ENCODE measurements at places on chromosomes 12 and 14.

DNA sequence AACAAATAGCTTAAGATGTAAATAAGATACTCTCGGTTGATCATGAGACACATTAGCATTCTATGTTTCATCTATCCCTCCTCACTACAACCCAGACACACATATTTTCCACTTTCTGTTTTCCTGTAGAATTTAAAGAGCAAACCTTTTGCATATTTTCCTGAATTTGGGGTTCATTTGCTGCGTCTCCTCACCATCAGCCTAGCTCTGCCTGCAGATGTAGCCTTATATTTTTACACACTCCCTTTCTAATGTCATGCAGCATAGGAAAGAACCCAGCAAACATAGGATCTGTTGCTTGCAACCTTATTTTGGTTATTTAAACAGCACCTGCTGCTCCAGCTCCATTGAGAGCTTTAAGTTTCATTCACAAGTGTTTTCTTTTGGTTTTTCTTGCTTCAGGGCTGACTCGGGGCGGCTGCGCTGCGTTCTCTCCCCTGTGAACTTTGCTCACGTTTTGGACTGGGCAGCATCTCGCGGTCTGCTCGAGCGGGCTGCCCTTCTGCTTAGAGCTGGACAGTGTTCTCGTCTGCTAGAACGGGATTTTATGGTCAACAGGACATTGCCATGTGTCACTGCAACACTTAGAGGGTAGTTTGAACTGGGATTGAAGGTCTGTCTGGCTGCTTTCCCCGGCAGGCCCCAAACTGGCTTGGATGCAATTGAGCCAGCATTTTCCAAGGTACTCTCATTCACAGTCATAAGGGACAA is 57.8 kb upstream of the VRK1 start:
- DNase-seq = no peak

GRCh38 chr12:120861074-120861795 is 42.9 kb downstream of the SPPL3 start:
- DNase-seq = no peak

- DNase-seq = no peak
Measured at GRCh38 chr14:96194657-96195431, 9.8 kb upstream of the BDKRB2 start.

DNA sequence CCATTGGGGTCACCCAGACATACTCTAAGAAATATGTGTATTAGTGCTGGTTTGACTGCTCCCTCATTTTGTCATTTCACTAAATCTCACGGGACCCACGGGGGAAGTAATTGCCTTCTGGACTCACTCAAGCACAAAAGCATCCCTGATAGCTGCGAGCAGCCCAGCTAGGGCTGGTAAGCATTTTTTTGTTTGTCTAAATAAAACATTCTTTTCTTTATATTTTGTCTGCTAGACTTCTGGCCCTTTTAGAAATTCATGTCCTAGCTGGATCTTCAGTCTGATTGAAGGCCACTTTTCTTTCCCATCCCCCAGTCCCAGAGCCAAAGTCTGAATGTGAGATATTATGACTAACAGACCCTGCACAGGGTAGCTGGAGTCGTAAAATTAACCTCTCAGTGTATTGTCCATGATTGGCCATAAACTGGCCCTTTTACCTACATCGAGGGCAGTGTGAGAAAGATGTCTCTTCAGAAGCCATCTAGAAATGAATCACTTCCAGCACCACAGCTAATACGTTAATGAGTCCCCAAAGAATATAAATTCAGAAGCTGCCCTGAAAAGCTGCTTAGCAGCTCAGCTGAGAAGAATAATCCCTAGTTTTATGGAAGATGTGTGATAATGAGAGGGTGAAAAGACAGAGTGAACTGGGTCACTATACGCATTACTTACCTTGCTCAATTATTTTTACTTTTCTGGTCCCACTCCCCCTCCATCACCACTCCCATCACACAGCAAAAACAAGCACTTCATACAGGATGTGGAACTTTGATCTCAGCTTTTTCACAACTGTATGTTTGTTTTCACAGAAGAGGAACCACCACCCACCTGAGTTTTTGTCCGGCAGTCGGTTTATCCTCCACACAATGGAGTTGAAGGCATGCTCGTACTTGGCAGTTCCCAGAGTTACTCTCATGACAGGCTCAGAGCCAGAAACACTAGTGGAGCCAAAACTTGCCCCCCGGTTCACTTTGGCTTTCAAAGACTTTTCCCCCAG is 55.6 kb upstream of the GTF2A1 start:
- no peak for DNase-seq

DNA sequence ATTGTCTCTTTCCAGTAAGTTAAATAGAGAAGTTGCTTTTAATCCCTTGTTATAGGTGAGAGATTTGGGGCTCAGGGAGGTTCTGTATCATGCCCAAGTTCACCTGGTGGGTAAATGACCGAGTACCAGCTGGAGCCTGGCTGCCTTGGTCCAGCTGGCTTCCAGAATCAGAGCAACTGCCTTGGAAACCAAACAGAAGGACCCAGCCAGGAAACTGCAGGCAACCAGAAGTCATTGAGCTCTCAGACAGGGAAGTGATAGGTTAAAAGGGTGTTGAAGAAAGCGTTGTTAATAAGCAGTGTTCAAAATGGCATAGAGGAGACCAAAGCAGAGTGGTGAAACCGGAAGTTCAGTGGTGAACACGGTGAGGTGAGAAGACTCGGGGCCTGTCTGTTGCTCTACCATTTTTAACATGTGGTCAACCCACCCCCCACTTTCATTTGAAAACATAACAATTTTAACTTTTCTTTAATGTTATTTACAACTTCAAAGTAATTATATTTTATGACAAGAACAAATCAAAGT is 54.9 kb downstream of the PLEKHG7 start:
- no peak for DNase-seq

DNA sequence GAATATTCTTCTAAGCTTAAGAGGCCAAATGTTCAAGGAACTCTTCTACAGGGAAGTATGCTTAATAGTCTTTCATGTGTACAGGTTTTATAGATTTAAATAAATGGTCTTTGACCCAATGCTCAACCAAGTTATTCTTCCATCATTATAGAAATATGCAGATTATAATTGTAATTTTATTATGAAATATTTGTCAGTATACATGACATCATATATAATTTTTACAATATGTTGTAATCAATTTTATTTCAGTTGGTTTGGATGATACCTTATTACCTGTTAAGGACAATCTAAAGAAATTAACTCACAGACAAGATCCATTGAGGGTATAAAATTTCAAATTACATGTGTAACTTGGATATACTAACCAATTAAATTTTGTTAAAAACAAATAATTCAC is 1278.3 kb downstream of the SLC16A7 start:
- no peak for DNase-seq

DNA sequence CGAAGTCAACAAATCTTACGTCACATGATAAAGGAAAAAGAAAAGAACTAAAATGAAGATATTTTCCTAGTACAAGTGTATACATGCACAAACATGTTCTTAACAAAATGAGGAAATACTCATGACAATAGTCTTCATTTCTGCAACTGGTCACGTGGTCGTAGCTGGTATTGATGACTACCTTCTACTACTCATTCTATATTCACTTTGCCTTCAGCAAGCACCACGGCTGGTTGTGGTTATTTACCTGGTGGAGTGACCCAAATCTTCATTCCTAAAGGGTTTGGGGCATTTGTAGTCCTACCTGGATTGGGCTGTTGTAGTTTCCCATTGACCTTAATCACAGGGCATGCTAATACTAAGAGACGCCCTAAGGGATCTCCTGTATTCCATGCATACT is 51.2 kb downstream of the FIGNL2 start:
- no peak for DNase-seq

- DNase-seq = no peak
Measured at GRCh38 chr14:95261616-95262510, 57.8 kb downstream of the CLMN start.

DNA sequence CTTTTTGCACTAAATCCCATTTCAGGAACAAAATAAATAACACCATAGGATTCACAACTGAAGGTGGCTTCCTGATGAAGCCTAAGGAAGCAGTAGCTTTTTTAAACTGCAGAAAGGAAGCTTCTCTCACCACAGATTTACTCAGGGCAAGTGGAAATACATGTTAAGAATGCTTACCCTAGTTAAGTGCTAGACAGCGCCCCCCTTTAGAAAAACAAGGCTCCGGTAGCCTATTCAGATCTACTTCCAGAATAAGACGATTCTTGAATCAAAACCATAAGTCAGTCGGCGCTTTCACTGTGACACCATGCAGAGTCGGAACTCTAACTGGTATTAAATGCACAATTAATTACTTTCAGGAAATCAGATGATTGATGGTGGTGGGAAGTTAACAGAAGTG is 41.9 kb downstream of the E2F7 start:
- no peak for DNase-seq

DNA sequence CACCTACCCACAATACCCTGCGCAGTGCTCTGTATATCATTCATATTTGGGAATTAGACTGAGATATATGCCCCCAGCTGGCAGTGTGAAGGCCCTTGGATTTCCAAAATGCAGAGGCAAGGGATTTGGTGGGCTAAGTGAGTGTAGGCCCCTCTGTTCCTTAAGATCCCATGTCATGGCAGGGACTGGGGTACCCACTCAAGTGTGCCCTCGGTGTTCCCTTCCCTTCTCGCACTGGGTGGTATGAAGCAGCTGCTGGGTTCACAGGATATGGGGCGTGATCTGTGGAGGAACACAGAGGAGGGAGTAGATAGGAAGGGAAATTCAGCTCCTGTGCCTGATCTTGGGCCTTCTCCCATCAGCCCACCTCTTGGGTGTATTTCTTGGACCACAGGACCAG is 63.1 kb upstream of the VASH1 start:
- no peak for DNase-seq

GRCh38 chr14:101889898-101890297 is 74.5 kb upstream of the DYNC1H1 start:
- DNase-seq = no peak

DNA sequence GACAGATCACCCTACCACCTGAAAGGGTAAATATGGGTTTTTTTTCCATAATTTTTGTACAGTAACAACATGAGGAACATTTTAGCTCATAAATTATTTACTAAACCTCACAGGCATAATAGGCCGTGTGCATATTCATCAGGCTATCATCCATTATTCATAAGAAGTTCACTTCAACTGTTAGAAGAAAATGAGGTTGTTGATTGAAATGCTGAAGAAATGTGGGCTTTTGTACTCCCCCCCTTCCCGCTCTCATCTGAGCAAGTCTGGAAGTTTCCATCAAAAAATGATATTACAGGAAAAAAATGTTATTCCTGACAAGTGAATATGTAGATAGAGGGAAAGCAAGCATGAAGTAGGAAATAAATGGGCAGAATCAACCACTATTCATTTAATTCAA is 7.9 kb upstream of the POU6F1 start:
- no peak for DNase-seq

- DNase-seq = peak; percentile 10
Measured at GRCh38 chr12:123971770-123972456, 718 bp downstream of the CCDC92 start.

DNA sequence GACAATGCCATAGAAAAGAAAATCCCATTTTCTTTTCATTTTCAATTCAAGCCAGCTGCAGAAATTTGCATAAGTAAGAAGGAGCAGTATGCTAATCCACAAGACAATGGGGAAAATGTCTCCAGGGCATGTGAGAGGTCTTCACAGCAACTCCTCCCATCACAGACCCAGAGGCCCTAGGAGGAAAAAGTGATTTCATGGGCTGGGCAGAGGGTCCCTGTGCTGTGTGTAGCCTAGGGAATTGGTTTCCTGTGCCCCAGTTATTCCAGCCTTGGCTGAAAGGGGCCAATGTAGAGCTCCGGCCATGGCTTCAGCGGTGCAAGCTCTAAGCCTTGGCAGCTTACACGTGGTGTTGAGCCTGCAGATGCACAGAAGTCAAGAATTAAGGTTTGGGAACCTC is 211.4 kb downstream of the CCDC59 start:
- no peak for DNase-seq

DNA sequence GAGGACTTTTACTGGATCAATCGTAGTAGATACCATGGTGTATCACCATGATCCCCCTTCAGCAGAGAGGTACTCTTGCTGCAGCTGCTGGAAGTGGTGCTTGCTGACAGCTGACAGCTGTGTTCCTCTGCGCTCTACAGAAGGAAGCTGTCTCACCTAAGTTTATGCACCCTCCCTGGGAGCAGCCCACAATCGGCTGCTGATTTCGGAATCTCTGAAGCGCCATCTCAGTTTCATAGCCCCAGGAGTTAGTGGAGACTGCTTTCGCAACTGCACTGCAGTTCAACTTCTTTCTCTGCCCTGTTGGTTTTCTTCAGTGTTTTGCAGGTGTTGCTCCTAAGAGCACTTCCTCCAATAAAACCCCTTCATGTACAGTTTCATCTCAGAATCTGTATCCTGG is 237.9 kb downstream of the PAWR start:
- no peak for DNase-seq

DNA sequence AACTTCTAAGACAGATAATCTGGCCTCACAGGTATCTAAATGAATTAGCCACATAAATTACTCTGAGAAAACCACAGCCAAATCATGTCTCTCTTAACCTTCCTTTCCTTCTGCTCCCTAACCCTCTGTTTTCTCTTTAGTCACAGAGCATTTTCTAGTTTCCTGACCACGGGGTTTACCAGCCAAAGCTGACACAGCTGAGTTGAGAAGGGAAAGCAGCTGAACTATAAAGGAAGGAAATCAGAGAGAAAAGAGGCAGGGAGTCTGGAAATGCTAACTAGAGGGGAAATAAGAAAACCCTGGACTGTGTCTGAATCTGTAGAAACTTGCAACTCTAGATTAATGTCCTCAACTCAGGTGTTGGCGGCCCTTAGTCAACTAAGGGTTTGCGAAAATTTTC is 24.4 kb downstream of the ANKS1B start:
- DNase-seq = no peak

GRCh38 chr14:53494587-53494986 is 341.5 kb upstream of the DDHD1 start:
- DNase-seq = no peak

DNA sequence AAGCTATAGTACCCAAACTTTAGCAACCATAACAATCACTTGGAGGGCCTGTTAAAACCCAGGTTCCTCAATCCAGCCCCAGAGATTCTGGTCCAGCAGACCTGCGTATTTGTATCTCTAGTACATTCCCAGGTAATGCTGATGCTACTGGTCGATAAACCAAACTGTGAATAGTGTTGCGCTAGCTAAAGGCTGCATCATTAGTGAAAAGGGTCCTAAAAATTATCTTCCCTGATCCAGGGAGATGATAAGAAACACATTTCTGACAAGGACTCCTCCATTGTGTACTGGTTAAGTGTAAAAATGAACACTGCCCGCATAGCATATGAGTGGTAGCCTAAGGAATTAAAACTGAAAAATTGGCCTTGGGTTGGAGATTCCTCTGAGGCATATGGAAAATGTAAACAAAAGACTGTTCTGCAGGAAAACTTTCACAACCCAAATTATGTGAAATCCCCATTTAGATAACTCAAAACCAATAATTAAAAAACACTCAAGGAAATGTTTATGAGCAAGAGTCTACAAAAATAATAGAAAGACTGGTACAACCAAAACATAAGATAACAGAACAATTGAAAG is 322.7 kb downstream of the CEP128 start:
- DNase-seq = no peak

All from stimulated activated CD8-positive, alpha-beta memory T cell treated with anti-CD3 and anti-CD28 coated beads, Interleukin-7, amount 100 ng/mL, for 4 hours (primary cell).